Choroid plexus epithelial cell (primary cell): ENCODE measurements at places on chromosomes 2 and 18.

GRCh38 chr18:3623769-3624545 is 174.0 kb downstream of the TGIF1 start:
- DNase-seq = peak; percentile 97

DNA sequence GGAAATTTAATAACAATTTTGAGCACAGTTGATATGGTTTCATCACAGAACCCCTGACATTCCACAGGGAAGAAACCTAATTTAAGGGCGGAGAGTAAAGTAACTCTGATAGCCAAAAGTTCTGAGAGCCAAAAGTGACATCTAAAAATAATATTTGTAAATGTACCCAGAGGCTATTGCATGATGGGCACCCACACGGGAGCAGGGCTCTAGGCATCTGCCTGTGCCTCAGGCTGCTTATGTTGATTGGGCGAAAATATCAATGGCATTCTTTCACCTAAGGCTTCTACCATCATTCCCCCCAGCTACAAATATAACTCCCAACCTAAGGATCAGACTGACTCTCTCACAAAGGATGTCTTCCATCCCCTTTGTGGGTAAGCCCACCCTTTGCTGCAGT is 54.1 kb upstream of the PTPRM start:
- DNase-seq = no peak

GRCh38 chr18:48889981-48890762 is 60.6 kb downstream of the SMAD7 start:
- DNase-seq = no peak

DNA sequence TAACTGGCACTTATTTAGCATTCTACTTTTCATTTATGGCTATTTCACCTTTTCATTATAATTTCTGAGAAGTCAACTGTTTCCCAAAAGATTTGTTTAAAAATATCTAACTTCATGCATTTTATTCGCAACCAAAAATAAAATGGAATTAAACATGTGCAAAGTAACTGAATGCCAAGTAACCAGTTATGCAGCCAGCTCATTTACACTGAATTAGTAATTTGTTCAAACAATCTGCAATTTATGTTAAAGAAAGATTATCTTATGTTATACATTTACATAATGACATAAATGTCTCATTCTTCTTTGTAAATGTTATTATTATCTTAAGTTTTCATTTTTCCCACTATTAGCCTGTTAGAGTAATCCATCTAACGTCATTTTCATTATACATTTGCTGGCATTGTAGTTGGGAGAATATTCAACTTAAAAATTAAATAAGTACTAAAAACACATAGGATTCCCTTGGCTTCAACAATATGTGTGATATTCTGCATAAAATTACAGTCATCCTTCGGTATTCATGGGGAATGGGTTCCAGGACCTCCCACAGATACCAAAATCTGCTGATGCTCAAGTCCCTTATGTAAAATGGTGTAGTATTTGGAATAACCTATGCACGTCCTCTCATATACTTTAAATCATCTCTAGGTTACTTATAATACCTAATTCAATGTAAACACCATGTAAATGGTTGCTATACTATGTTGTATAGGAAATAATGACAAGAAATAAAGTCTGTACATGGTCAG is 43.7 kb upstream of the STAM2 start:
- DNase-seq = no peak

- peak; percentile 89 for DNase-seq
Observed at GRCh38 chr2:144705328-144706245, 185.7 kb upstream of the ZEB2 start.

- no peak for DNase-seq
Observed at GRCh38 chr2:239638376-239638775, 237.6 kb upstream of the HDAC4 start.

DNA sequence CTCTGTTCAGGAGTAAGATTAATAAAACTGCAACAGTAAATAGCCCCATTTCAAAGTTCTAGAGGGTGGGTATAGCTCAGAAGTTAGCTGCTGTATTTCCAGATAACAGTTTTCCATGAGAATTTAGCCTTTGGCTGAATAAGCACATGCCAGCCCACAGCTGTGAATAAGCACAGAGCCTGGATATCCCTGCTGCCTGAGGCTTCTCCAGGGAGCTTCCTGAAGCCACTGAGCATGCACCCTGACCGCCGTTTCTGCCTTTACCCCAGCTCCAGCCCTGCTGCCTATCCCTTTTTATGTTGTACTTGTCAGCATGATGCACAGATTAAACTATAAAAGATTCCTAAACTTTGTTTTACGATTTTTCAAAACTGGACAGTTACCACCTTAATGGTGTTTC is 85.3 kb downstream of the FEZ2 start:
- no peak for DNase-seq

DNA sequence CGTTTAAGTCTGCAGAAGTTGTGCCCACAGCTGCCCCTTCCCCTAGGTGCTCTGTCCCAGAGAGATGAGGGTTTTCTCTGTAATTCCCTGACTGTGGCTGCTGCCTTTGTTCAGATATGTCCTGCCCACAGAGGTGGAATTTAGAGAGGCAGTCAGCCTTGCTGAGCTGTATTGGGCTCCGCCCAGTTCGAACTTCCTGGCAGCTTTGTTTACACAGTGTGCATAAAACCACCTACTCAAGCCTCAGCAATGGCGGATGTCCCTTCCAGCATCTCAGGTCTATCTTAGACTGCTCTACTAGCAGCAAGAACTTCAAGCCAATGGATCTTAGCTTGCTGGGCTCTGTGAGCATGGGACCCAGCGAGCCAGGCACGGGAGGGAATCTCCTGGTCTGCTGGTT is 48.1 kb downstream of the LHCGR start:
- DNase-seq = no peak

DNA sequence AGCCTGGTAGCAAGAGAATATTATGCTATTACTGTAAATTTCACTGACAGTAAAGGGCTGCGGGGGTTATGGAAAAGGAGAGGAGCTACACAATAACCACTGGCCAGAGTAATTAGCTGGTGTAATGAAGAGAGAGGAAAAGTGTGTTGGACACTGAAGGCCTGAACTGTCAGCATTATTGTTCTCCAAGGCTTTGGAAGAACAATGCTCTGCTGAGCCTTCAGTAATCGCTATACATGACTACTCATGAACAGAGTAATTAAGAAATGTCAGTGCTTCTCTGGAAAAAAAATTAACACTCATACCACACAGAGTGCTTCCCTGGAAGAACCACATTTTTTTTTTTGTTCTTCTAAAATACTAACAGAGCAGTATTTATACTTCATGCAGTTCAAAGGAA is 931.3 kb downstream of the CPS1 start:
- no peak for DNase-seq

DNA sequence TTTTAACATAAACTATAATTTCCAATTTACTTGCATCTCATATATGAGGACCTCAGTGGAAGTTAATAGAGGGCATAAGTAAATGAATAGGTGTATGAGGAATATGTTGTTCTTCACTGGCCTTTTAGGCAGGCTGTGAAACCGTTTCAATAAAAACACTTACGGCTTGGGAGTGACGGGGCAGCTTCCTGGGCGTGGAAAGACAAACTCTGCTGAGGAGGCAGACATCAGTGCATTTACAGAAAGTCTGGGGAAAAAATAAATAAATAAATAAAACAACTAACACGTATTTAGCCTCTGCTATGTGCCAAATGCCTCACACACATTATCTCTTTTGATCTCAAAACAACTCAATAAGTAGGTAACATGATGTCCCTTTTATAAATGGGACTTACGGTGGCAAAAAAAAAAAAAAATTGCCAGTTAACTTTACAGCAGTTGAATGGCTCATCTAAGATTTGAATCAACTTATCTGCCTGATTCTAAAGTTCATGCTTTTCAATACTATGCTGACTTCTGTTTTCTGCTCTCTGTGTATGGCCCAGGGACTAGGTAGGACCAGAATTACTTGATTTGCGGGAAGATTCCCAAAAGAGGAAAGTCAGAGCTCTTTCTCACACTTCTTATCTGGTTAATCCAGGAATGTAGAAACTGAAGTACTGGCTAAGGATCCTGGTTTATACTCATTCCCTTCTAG is 77.5 kb upstream of the LRATD1 start:
- DNase-seq = no peak

GRCh38 chr2:215983581-215984351 is 29.6 kb downstream of the MREG start:
- no peak for DNase-seq
